ENCODE measurements at places on chromosomes 6 and 20.
A peak's percentile ranks its signal among the peaks of the same experiment; 100 is the strongest.

- no peak for DNase-seq
Measured at GRCh38 chr6:139325125-139325524, 33.3 kb upstream of the TXLNB start.

GRCh38 chr6:157813750-157814455, 9.1 kb upstream of the SNX9 start:
- peak; percentile 47 for DNase-seq

- DNase-seq: no peak
Measured at GRCh38 chr6:71103130-71103529, 146.3 kb upstream of the B3GAT2 start.

DNA sequence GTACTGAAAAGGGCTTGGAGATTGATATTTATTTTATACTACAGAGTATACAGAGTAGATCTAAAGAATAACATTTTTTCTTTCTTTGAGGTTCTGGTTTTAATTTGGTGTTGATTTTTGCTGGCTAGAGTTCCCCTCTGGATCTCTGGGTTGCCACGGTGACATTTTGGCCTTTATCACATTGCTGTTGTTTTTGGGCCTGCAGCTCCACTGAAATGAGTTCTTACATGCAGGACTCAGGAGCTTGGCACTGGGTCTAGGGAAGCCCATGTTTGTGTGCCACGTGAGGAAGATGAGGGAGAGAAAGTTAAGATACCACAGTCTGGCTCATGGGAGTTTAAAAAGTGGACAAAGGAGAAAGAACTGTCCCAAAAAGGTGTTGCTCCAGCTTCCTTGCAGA, 7.4 kb upstream of the TFAP2C start:
- no peak for DNase-seq

- DNase-seq: no peak
Measured at GRCh38 chr20:60213126-60213893, 255.1 kb downstream of the CDH26 start.

DNA sequence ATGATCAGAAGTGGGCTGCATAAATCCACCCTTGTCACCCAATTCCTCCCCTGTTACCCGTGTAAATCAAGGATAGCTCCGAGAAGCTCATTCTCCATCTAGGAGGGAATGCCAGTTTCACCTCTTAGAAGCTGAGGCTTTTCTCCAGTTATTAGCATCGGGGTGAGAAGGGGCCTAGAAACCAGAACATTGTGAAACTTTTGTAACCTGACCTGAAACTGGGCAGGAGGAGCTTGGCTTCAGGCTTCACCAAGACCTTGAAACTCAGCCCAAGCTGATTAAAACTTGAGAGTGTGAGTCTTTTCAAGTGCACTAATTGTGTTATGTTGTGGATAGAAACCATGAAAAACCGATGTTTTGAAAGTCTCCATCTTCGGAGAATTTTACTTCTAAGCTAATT, 103.1 kb downstream of the BMP2 start:
- DNase-seq: no peak

- DNase-seq: no peak
Measured at GRCh38 chr6:167789358-167789757, 37.4 kb upstream of the AFDN start.

- DNase-seq: no peak
Measured at GRCh38 chr20:44650771-44651433, 597 bp downstream of the ADA start.

DNA sequence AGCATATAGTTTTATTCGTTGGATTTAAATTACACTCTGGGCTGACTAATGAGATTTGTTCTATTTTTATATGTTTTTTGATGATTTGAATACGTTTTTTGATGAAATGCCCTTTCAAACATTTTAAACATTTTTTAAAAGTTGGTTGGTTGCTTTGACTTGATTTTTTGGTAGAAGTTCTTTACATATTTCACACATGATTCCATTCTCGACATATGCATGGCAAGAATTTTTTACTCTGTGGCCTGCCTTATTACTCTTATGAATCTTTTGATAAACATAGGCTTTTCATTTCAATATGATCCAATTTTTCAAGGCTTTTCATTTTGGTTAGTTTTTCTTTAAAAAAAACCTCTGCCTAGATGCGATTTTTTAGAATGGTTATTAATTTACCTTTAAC, 617.0 kb downstream of the RNF144B start:
- no peak for DNase-seq

DNA sequence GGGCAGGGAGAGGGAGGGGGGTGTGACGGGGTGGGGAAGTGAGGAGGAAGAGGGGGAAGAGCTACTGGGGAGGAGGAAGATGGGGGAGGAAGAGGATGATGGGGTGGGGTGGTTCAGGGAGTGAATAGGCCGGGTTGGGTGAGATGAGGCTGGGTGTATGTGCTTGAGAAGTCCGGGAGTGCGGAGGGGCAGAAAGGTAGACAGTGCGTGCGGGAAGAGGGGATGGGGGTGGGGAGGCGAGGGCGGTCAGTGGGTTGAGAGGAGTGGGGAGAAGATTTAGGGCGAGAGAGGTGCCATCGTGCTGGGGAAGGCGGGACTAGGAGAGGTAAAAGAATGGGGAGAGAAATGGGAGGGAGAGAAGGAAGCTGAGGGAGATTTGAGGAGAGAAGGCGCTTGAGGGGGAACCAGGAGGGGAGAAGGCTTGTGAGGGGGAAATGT, 30.9 kb upstream of the NOTCH4 start:
- no peak for DNase-seq

GRCh38 chr6:80988286-80988685, 764.2 kb downstream of the TENT5A start:
- no peak for DNase-seq

DNA sequence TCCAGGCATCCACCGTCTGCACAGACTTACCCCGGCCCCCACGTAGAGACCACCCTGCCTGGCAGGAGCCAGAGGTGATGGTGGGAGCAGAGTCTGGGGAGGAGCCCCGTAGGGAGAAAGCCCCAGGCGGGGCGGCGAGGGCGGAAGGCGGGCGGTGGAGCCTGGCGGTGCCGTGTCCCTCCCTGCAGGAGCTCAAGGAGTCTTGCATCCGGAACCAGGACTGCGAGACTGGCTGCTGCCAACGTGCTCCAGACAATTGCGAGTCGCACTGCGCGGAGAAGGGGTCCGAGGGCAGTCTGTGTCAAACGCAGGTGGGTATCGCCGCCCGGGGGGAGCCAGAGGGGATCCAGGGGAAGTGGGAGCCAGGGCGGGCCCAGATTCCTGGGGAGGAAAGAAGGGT, 6.0 kb downstream of the CLPSL1 start:
- no peak for DNase-seq

GRCh38 chr6:169274781-169275180, 21.1 kb upstream of the THBS2 start:
- DNase-seq: no peak

GRCh38 chr6:29251736-29252135, 49.8 kb upstream of the OR14J1 start:
- DNase-seq: no peak

DNA sequence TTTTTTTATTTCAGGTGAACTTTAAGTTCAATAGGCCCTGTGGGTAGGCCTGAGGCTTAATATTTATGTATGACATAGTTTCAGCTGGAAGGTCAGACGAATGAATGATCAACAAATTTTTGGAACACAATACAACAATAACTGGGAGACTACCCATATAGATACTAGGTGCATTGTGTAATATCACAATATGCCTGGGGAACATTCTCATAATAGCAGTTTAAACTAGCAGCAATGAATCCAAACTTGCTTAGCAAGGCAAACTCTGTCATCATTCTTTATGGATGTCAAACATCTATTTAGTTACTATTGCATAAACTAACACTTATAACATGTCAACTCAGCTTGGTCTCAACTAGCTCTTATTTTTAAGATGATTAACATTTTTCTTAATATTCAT, 49.3 kb downstream of the ELOVL4 start:
- no peak for DNase-seq

DNA sequence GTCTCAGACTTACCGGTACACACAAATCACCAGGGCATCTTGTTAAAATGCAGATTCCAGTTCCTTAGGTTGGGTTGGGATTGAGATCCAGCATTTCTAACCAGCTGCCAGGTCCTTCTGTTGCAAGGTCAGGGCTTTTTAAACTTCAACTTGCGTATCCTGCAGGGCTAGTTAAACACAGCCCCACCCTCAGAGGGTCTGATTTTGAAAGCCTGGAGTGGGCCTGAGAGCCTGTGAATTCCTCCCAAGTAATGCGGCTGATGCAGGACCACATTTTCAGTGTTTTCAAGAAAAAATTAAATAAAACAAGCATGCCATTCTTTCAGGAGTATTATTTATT, 65.3 kb downstream of the MKKS start:
- DNase-seq: no peak

DNA sequence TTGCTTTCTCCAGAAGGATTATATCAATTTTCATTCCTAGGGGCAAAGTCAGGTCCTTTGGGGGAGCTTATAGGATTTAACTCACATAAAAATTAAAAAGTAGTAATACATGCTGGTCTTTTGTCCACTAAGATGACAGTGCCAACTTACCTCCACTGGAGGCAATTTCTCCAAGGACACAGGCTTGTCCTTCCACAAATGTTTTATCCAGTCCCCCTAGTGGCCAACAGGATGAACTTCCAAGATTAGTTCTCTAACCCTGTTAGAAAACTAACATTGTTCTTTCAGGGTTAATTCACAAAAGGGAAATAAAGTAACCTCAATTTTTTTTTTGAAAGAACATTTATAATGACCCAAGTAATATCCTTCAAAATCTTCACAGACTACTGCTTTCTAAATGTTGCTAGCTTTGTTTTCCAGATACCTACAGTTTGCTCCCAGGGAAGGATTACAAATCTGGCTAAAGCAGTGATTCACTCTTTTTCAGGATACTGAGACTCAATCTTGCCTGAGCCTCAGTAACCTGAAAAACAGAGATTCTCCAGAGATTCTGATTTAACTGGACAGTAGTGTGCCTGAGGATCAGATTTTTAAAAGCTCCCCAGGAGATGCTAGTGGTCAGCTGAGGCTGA, 31.7 kb upstream of the UBR2 start:
- no peak for DNase-seq

- no peak for DNase-seq
Measured at GRCh38 chr6:158303210-158303731, 9.0 kb upstream of the TULP4 start.

DNA sequence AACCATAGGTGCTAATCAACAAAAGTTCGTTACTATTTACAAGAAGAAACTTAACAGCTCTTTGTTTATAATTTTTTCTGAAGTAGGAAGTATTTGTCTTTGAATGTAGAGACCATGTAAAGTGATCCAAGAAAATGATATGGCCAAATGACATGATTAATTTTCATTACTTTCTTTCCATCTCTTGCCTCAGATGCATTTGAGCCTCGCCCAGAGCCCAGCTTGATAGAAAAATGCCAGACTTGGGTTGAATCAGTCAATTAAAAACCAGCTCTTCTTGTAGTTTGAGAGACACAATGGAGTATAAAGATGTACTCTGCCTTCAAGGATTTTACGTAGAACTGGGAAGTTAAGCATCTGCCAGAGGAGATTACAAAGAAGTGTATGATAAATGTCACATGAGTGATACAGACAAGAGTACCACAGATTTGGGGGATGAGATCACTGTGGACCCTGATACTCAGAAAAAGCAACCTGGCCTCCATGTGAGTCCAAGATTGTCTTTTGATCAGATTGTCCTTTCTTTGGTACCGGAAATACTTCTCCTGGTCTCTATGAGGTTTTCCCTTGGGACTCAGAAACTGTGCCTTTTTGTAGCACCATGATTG, 92.5 kb upstream of the SUPT3H start:
- no peak for DNase-seq

DNA sequence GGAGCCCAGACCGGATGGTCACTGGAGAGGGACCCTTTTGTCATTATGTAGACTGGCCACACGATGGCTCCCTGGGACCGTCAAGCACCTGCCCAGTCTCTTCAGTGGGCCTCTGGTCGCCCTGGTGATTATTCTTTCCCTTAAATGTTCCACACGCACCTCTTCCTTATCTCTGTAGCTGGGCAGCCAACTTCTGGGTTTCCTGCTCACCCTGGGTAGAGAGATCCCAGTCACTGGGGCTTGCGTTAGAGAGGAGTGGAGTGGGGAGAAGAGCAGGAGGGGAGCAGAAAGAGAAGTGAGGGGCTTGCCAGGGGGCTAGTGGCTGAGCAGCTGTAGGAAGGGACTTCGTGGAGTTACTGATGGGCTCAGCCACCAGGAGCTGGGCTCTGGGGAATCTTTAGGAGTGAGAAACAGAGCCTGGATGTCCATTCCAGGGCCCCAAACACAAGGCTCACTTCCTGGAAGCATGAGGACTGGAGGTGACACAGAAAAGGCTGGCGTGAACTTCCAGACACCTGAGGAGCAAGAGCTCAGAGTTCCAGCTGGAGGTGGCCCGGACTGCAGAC, 150.1 kb downstream of the DHX35 start:
- DNase-seq: no peak

DNA sequence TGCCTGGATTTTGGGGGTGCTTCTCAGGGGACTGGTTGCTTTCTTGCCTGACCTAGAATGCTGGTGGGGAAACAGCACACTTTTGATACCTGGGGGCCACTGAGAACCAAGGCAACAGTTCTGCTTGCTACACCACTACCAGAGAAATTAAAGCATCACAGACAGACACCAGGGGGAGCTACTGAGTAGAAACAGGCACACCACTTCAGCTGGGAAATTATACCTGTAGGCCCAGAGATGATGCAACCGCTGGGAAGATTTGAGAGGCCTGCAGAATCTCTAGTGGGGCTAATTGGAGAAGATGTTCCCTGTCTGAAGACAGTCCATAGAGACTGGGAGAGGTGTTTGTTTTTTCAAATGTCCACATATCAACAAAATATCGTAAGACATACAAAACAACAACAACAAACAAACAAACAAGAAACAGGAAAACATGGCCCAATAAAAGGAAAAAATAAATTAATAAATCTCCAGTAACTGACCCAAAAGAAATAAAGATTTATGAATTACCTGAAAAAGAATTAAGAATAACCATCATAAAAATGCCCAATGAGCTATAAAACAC, 129.4 kb upstream of the RIN2 start:
- DNase-seq: no peak

DNA sequence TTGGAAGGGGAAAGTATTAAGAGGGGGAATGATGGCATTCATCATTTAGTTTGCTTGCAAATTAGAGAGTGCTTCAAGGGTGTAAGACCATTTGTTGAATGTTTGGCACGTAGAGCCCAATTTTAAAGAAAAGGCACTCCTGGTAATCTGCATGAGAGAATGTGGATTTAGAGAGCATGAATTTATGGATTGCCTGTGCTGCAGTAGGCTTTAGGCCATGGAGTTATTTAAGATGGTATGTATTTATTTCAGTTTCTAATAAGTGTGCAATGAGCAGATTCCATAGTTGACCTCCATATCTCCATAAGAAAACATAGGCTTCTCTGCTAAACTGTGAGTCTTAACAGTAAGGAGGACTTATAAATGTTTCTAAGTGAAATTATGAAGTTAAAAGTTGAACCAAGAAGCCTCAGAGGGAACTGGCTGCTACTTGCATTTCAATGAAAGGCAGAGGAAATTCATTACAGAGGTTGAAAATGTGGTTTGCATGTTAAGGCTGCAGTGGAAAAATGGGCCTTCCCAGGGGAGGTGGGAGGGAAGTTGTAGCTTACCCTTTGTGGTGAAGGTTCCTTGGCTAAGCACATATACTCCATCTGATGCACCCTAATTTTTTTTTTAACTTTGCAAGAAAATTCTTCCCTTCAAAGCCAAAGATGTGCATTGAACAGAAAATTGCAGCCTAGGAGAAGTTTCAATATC, 134.2 kb downstream of the CARMIL1 start:
- no peak for DNase-seq

- DNase-seq: no peak
Measured at GRCh38 chr20:53865901-53866793, 204.2 kb downstream of the BCAS1 start.

Measured in AG04449 (cell line).